ENCODE measurements at places on chromosomes 4 and X. TPM values are rescaled to one million over a fixed set of nuclear protein-coding genes. Genes with fewer than 3 reads are reported as not detected.

- no peaks in the 10 kb centered on the region for H3K27me3 ChIP-seq
- H3K4me1 ChIP-seq: no peaks in the 10 kb centered on the region
- H3K36me3 ChIP-seq: no peaks in the 10 kb centered on the region
- no peak for DNase-seq
Measured at GRCh38 chr4:138034871-138035270, 207.3 kb downstream of the SLC7A11 start.

DNA sequence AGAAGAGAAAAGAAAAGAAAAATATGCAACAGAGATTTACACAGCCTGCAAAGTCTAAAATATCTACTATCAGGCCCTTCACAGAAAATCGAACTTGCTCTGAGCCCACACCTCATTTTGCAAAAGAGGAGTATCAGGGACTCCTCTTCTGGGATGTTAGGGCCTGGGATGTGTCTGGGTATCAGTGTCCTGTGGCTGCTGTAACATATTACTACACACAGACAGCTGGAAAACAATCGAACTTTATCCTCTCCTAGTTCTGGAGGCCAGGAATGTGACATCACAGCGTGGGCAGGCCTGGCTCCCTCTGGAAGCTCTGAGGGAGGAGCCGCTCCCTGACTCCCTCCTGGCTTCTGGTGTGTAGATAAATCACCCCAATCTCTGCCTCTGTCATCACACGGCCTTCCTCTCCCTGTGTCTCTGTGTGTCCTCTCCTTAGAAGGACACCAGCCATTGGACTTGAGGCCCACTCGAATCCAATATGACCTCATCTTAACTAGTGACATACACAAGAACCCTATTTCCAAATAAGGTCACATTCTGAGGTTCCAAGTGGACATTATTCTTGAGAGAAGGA lies 52.9 kb downstream of the PPP2R2C start:
- DNase-seq: no peak
- H3K4me1 ChIP-seq: no peaks in the 10 kb centered on the region
- H3K27me3 ChIP-seq: no peaks in the 10 kb centered on the region

DNA sequence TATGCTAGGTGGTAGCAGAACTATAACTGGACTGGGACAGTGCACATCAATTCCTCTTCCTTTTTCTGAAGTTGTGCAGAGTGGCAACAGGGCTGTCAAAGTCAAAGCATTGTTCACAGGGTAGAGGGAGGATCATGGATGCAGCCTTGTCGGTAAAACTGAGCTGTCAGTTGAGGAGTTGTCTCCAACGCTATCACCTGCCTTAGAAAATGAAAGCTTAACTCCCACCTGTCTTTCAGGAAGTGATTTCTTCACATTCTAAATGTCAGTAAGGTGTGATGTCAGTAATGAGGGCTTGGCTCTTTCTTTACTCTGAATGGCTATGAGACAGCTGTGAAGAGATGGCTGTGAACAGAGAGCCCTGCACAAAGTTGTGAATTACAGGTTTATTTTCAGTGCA lies 66.4 kb upstream of the BANK1 start:
- H3K4me3 ChIP-seq: no peak overlapping the region
- no peak overlapping the region for H3K27ac ChIP-seq
- H3K27me3 ChIP-seq: no peaks in the 10 kb centered on the region
- no peaks in the 10 kb centered on the region for H3K36me3 ChIP-seq
- H3K4me1 ChIP-seq: peaks cover 5% of the 10 kb centered on the region

GRCh38 chrX:110125446-110126162 lies 122.7 kb downstream of the TMEM164 start:
- H3K27ac ChIP-seq: no peak overlapping the region
- no peaks in the 10 kb centered on the region for H3K27me3 ChIP-seq
- H3K36me3 ChIP-seq: peaks cover under 1% of the 10 kb centered on the region

GRCh38 chrX:54452920-54453319 lies 12.7 kb downstream of the TSR2 start:
- H3K27ac ChIP-seq: no peak overlapping the region
- no peaks in the 10 kb centered on the region for H3K36me3 ChIP-seq
- H3K4me3 ChIP-seq: no peak overlapping the region
- H3K4me1 ChIP-seq: no peaks in the 10 kb centered on the region

DNA sequence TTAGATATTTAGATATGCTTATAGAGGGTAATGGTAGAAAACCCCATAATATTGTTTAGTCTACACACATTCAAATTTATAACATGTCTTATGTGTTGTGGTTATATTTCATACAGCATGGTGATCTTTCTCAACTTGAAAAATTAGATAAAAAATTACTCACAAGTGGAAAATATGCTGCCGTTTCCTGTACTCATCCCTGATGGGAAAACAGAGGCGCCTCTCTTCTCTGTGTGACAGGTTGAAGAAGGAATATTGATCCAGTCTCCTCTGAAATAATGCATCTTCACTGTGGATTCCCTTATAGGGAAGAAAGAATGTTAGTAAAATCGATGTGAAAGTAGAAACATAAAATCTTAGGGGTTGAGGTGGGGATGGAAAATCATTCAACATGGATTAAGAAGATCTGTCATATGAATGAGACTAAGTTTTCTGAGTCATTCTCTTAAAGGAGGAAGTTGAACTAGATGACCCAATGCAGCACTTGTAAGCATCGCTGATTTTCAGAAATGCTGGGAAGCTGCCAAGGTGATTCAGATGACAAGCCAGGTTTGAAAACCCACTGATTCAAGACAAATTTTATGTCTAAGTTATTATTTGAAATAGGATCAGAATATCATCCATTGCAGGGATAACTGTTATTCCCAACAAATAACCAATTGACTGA lies 70.7 kb downstream of the ANKRD50 start:
- no peaks in the 10 kb centered on the region for H3K27me3 ChIP-seq
- no peaks in the 10 kb centered on the region for H3K36me3 ChIP-seq
- H3K4me3 ChIP-seq: no peak overlapping the region
- H3K4me1 ChIP-seq: no peaks in the 10 kb centered on the region

DNA sequence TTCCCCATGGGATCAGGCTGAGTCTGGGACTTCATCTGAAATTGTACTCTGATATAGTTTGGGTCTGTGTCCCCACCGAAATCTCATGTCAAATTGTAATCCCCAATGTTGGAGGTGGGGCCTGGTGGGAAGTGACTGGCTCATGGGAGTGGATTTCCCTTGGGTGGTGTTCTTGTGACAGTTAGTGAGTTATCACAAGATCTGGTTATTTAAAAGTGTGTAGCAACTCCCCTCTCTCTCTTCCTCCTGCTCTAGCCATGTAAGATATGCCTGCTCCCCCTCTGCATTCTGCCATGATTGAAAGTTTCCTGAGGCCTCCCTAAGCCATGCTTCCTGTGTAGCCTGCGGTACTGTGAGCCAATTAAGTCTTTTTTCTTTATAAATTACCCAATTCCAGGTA lies 61.0 kb downstream of the RASGEF1B start:
- H3K27me3 ChIP-seq: no peaks in the 10 kb centered on the region
- no peak for DNase-seq
- H3K4me1 ChIP-seq: peaks cover 1% of the 10 kb centered on the region

DNA sequence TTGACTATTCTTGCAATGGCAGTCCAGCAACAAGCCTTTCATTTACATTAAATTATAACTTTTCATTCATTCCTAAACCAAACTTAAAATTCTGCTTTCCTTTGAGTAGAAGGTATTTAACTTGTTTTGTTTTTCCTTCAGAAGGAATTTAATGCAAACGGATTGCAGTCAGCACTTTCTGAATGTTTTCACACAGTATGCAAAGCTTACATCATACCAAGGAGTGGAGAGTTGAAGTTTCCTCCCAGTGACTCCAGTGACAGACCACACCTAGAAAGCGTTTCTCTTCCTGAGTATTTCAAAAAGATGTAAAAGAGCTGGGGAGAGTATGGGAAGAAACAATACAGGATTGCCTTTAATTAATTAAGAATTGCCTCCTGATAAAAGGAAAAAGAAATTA lies 8.1 kb downstream of the EPGN start:
- no peaks in the 10 kb centered on the region for H3K36me3 ChIP-seq
- H3K27ac ChIP-seq: no peak overlapping the region

The CHRDL1 gene
- not detected for total RNA-seq

The SUPT20HL2 gene
- total RNA-seq: not detected

Data from activated CD4-positive, alpha-beta T cell treated with anti-CD3 and anti-CD28 coated beads, Interleukin-2, amount 10 ng/mL, durations not matched to agents 7 days and 5 days (primary cell).